Non-pigmented ciliary epithelial cell (primary cell): ENCODE measurements at places on chromosomes 3 and 15.

DNA sequence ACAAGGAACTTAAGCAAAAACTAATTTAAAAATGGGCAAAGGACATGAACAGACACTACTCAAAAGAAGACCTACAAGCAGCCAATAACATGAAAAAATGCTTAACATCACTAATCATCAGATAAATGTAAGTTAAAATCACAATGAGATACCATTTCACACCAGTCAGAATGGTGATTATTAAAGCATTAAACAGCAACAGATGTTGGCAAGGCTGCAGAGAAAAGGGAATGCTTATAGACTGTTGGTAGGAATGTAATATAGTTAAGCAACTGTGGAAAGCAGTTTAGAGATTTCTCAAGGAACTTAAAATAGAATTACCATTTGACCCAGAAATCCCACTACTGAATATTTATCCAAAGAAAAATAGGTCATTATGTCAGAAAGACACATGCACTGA, 482.2 kb downstream of the SQOR start:
- DNase-seq: no peak

DNA sequence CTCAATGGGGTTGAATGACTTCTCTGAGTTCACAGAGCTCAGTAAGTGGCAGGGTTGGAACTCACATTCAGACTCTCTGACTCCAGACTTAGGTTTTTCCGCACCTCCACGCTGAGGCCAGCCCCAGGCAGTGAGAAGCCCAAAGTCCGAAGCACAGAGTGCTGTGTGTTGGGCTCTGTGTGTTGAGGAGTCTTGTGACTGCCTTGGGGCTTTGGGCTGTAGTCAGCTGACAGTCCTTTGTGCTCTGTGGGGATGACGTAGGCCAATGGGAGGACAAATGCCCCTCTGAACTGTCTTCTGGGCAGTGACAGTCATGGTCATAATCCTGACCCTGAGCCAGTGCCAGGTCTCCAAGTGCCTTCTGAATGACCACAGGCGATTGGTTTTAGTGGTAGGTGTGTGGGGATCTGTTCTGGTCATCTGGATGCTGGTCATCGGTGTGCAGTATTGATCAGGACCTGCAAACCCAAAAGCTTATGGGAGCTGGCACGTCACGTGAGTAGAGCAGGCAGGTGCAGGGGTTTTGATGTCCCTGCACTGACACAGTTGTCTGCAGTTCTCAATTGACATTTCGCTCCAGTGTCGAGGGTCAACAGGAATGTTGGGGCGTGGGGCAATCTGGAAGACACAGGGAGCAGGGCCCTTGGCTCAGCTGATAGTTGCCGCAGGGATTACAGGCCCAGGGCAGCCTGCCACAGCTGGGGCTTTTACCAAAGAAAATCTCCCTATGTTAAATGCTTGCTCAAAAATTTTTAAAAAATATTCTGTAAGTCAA, 45.3 kb downstream of the CAPN3 start:
- DNase-seq: no peak

DNA sequence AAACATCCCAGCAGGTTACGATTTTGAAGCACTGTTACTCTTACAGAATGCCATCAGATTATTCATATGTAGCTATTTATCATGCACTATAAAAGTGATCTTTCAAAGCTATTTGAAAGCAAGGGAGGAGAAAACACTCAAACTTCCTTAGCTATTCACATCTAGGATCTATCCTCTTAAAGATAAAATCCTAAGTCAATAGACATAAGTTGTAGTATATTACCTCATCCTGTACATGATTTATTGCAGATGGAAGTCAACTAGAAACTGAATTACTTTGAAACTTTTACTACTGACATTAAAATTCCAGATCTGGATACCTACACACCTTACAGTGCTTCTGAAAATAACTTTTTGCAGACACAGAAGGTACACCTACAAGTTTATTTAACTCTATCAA, 197.2 kb downstream of the MEIS2 start:
- DNase-seq: no peak

GRCh38 chr3:149736953-149737205, 15.4 kb downstream of the COMMD2 start:
- no peak for DNase-seq

- DNase-seq: no peak
Observed at GRCh38 chr3:14730703-14731382, 55.9 kb downstream of the C3orf20 start.

DNA sequence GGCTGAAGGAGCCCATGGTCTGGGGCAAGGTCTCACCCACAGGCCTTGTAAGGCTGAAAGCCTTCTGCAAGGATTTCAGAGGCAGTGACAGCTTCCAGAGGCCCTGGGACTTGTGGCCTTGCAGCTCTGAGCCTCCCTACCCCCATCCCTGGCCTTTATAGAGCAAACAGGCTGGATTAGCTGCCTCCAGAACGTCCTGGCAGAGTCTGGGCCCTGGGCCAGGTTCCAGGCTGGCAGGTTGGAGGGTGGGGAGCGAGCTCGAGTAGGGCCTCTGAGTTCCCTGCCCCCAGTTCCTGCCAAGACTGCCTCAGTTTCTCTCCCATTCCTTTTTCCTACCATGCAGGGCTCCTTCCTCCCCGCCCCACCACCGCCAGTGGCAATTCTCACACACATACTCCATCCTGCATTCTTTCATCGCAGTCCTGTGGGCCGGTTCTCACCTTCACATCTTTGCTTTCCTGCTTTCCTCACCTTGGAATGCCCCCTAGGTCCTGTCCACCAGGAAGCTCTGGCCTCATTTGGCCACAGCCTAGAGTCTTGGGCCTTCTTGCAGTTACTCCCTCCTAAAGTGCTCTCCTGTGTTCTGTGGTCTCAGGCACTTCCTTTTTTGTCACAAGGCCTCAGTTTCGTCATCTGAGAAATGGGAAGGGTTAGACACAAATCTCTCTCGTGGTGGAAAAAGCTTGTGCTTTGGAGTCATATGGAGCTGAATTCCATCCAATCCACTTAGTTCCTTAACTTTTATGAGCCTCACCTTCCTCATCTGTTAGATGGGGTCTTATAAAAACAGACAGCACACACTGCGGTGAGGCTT, 2.7 kb downstream of the LMAN1L start:
- no peak for DNase-seq

DNA sequence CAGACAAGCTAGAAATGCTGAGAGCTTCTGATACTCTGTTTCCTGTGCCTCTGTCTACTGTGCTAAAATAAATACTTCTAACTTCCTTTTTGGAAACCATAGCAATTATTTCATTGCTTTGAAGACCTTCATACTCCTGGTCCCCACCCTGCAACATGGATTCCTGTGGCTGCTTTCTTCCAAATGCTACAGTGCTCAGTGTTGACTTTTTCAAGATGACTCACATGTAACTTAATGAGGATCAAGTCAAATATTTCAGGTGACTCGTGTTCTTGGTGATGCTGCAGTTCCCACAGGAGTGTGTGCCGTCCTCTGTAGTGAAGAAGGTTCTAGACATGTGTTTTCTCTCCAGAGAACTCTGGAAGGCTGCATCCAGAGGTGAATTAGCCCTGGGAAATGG, 288.6 kb downstream of the CLSTN2 start:
- peak; percentile 67 for DNase-seq

GRCh38 chr15:35750051-35750450, 204.1 kb upstream of the DPH6 start:
- no peak for DNase-seq

DNA sequence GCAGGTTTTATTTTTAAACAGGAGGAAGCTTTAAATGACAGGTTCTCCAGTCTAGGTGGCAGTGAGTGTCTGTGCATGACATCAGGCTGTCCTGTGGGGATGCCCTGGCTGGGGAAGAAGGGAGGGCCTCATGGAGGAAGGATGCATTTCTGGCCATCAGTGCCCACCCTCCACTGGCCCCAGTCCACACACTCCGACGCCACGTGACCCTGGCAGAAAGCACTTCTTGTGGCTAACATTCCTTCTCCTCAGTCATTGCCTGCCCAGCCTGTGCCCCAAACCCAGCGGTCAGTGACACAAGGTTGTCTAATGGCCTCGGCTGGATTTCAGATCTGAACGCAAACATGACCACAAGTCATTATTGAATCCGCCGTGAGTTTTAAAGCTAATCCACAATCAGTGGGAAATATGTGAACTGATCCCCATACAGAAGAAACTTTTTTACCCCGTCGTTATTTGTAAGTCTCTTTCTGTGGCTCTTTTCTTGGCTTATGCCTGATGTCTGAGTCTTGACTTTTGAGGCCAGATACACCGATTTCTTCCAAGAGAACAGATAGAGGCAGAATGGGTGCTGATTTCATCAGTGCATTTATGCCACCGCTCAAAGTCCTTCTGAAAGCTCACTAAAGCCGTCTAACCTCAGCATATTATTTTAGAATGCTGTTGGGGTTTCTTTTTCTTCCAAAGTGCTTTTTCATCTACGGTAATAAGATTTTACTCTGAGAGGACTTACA, 17.3 kb upstream of the LRRK1 start:
- no peak for DNase-seq
